Left forelimb (tissue), 1 donor: ENCODE measurements at places on chromosomes 3 and 15.

DNA sequence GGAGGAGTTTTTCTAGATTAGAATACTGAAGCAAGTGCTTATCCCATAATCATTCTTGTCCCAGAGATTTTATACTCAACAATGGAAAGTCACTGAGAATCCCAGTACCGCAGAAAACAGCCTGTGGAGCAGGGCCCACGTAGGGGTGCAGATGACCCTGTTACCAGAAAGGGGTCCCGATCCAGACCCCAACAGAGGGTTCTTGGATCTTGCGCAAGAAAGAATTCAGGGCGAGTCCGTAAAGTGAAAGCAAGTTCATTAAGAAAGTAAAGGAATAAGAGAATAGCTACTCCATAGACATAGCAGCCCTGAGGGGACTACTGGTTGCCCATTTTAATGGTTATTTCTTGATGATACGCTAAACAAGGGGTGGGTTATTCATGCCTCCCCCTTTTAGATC lies 2.6 kb downstream of the GCNT3 start:
- DNase-seq = no peak

GRCh38 chr3:130384476-130385025 lies 39.1 kb downstream of the COL6A5 start:
- no peak for DNase-seq

- DNase-seq = no peak
These were observed 603.1 kb downstream of the NSUN3 start for GRCh38 chr3:94665922-94666321.

GRCh38 chr3:107432646-107433045 lies 55.4 kb downstream of the CCDC54 start:
- no peak for DNase-seq

DNA sequence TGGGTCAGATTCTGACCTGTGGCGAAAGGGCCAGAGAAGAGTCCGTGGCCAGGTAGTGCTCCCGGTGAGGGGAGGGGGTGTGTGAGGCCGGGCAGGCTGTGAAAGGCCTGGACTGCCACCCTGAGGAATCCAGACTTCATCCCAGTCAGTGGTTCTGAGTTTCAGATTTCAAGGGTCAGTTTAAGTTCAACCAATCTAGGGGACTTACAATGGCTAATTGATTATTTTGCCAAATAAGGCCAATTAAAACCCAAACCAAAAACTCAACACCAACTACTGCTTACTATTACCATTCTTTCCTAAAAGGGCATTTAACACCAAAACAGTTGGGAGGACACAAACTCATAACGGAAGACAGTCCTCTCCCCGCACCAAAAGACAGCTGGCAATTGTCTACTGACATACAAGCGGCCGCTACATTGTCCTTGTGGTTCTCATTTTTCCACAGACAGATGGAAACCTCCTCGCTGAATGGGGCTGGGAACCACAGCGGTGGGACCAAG lies 30.5 kb downstream of the TMEM44 start:
- DNase-seq = no peak

- DNase-seq = no peak
These were observed 9.1 kb downstream of the GHRL start for GRCh38 chr3:10283638-10284037.

GRCh38 chr15:78063970-78064385 lies 13.5 kb downstream of the TBC1D2B start:
- no peak for DNase-seq
